ENCODE measurements at places on chromosomes 1 and 21. TPM values are rescaled to one million over a fixed set of nuclear protein-coding genes. Genes with fewer than 3 reads are reported as not detected.

UBE2U gene
- not detected for total RNA-seq

UMODL1 gene
- not detected for total RNA-seq

RIPPLY3 gene
- 0.56 TPM for total RNA-seq

AJAP1 gene
- total RNA-seq: under 0.01 TPM

SLC45A1 gene
- total RNA-seq: 2.5 TPM

Measured in A549 treated with CpdA at 1 μM for 4 hours (cell line).